ENCODE measurements at places on chromosomes 5 and 9.

DNA sequence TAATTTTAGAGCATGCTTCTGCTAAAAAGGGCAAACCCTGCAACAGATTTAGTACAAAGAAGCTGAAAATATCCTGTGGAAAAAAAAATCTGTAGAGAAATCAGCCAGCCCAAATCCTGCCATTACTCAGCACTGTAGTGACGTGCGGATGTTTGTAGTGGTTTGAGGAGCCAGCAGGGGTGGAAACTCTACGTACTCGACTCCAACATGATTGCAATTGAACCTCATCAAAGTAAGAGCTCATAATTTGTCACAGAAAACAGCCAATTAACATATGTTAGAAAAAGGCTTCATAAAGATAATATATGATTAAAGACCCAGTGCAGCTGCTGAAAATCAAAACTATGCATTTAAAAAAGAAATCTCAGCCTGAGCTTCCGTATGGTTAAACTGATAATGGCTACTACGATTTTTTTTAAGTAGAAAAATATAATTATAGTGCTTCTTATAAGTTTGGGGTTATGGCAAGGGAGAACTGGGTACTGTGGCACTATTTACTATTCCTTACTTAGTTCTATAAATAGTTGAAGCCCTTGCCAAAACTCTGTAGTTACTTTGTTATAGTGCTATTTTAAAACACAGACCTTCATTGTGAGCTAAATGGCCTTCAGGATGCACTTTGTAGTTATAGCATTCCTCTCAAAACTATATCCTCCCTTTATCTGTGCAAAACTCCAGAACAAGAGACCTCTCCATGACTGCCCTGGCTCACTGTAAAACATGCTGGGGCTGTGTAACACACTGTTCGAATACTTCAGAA, 49.4 kb downstream of the MEF2C start:
- DNase-seq = no peak

DNA sequence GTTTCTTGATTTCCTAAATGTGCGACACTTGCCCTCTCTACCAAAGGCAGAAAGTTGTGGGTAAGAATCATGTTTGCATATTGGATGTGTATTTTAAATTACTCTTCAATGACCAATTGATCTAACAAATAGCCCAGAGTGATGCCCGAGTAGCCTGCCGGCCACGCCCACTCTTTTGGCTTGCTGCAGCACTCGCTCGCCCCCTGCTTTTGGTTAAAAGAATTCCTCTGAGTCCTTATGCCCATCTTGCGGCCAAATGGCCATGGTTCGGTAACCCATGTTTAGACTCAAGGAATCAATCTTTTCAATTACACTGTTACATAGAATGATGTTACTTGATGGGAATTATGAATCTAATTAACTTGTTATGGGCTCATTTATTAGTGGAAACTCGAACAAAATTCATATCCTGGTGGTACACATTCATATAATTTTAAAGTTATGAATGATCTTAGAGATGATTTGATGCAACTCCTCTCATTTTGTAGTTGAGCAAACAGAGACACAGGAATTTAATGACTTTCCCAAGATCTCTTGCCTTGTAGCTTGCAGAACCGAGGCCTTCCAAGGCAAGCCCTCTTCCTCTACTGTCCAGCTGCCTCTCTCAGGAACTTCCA, 36.5 kb downstream of the PPIC start:
- peak; percentile 9 for DNase-seq

DNA sequence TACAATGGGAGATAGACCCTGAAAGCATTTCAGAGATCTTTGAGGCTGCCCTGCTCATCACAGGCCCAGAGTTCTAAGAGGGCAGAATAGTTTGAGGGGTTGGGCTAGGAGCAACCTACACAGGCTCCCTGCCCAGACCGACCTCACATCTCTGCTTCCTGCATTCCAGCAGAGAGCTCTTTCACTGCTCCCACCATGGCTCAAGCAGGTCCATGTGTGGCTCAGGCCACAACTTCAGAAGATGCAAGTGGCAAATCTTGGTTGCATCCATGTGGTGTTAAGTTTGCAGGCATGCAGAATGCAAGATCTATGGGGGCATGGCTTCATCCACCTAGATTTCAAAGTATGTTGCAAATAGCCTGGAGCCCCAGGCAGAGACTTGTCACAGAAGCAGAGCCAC, 39.0 kb downstream of the GDA start:
- no peak for DNase-seq

- no peak for DNase-seq
Observed at GRCh38 chr5:92560698-92561401, 1020.2 kb downstream of the NR2F1-AS1 start.

- no peak for DNase-seq
Observed at GRCh38 chr9:74500584-74500924, 3.4 kb downstream of the RORB start.

GRCh38 chr5:97100476-97100875, 41.9 kb downstream of the LIX1 start:
- no peak for DNase-seq

DNA sequence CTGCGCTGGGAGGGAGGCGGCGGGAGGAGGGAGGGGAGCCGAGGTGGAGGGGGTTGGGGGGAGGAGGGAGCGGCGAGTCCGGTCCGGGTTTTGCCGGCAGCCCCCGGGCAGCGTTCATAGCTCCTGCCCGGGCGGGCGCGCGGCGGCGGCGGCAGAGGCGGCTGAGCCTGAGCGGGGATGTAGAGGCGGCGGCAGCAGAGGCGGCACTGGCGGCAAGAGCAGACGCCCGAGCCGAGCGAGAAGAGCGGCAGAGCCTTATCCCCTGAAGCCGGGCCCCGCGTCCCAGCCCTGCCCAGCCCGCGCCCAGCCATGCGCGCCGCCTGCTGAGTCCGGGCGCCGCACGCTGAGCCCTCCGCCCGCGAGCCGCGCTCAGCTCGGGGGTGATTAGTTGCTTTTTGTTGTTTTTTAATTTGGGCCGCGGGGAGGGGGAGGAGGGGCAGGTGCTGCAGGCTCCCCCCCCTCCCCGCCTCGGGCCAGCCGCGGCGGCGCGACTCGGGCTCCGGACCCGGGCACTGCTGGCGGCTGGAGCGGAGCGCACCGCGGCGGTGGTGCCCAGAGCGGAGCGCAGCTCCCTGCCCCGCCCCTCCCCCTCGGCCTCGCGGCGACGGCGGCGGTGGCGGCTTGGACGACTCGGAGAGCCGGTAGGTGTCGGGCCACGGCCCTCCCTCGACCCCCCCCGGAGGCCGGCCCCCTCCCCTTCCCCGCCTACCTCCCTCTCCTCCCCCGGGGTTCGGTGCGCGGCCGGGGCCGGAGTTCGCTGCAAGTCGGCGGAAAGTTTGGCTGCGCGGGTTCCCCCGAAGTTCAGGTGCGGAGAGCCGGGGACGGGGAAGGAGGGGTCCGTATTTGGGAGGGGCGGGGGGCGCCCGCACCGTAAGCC, at the start of gene CXXC5:
TSS of gene CXXC5 (plus strand) at position 145 of the 877 bp plus-strand sequence. CDS start 32,175 bp downstream, outside the sequence.
- no peak for DNase-seq

- no peak for DNase-seq
Observed at GRCh38 chr5:4027088-4027734, 431.6 kb downstream of the IRX1 start.

DNA sequence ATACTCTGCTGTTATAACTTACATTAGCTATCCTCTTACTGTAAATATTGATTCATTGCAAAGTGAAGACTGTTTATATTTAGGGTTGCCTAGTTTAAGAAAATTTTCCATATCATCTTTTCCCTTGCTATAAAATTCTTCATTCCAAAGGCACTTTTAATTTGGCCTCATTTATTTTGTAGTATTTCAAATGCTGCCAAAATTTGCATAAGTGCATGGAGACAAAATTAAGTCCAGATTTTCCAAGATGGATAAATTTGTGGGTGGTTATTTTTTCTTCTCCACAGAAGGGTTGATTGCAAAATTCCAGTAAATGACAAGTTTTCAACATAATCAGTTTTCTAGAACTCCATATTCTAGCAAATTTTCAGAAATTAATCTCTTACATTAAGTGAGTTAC, 141.5 kb upstream of the MTAP start:
- no peak for DNase-seq

- DNase-seq = no peak
Observed at GRCh38 chr5:35056686-35057085, 8.9 kb upstream of the AGXT2 start.

DNA sequence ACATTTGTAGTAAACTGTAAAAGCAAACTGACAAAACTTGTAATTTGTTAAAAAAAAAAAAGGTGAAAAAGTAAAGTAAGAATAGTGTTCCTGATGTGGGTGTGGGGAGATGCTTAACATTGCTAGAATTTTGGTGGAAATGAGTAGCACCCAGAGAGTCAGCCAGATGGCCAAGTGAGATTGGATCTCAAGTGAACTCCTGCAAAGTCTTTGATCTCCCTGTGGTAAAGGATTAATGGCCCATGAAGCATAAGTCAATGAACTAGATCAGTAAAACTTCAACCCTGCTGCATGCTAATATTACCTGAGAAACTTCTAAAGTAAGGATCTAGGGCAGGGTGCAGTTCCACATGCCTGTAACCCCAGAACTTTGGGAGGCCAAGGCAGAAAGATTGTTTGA, 19.0 kb upstream of the FAM169A start:
- no peak for DNase-seq

DNA sequence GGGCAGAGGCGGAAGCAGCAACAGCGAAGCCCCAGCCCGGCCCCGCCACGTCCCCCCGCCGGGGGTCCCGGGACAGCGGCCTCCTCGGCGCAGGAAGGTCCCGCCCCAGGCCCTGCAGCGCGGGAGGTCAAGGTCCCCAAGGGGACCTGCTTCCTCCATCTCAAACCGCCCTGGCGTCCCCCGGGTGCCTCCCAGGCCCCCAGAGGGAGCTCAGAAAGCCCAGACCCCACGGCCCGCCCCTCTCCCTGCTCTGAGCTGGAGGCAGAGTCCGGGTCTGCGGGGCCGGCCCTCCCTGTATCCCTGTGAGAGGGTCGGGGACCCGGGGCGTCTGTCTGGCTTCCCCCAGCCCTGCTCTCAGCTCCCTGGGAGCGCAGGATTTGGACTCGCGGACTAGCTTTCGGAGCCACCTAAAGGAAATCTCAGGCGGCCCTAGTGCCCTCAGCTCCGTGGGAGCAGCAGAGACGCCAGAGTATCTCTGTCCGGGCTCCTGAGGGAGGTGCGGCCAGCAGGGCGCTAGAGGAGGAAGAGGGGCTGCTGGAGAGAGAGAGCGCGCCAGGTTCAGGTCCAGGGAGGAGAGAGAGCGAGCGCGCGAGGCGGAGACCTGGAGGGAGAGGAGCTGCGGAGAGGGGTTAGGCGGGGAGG, 30.7 kb downstream of the EXOC3 start:
- no peak for DNase-seq

GRCh38 chr5:76305269-76305668, 97.8 kb upstream of the IQGAP2 start:
- DNase-seq = no peak

GRCh38 chr5:69326365-69326764, 6.2 kb downstream of the CCDC125 start:
- DNase-seq = no peak

- peak; percentile 64 for DNase-seq
Observed at GRCh38 chr5:56816546-56817081, 1.3 kb downstream of the MAP3K1 start.

- DNase-seq = no peak
Observed at GRCh38 chr9:32706004-32706724, 70.7 kb upstream of the TAF1L start.

DNA sequence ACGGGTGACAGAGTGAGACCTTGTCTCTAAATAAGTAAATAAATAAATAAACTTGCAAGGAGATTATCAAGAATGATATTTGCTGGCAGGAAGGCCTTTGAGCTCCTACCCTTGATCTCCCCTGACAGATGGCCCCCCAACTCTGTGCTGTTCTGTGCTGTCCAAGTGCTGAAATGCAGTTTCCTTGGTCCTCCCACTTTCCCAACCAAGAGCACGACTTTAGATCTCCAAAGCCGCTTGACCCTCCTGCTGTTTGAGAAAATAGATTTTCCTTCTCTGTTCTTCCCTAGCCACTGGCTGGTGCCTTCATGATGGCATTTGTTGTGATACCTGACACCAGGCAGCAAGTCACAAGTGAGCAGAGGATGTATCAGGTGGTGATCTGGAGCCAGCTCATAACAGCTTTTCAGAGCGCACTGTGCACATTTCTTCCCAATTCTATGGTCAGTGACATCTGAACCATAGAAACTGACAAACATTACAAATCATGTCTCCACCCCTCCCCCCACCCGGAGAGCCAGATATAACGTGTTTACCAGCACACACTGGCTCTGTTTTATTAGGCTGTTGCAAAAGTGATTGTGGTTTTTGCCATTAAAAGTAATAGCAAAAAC, 80.0 kb upstream of the PUM3 start:
- DNase-seq = peak; percentile 63

DNA sequence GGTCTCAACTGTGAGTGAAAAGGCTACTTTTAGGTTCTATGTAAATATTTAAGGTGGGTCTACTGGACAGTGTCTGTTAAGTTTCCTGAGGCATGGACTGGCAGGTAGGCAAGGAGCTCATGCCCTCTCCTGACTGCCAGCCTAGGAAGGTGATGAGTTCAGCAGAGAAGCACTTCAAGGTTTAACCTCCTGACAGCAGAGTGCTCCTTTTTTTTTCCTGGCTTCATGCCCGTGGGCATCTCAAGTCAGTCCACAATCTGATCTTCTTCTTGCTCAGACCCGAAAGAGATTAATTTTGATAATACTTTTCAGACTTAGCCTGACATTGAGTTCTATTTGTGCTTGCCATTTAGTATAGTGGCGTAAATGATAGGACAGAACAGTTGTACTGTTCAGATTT, 241.9 kb upstream of the NREP start:
- DNase-seq = no peak

DNA sequence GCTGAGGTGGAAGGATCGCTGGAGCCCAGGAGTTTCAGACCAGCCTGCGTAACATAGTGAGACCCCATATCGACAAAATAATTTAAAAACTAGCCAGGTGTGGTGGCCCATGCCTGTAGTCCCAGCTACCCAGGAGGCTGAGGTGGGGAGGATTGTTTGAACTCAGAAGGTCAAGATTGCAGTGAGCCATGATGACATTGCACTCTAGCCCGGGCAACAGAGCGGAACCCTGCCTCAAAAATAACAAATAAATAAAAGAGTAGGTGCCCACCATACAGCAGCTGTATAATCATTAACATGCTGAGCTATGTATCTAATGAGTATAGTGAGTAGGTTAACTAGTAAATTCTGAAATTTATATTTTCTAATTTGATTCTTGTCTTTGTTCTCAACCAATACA, 11.0 kb upstream of the ATP6V0E1 start:
- DNase-seq = no peak

DNA sequence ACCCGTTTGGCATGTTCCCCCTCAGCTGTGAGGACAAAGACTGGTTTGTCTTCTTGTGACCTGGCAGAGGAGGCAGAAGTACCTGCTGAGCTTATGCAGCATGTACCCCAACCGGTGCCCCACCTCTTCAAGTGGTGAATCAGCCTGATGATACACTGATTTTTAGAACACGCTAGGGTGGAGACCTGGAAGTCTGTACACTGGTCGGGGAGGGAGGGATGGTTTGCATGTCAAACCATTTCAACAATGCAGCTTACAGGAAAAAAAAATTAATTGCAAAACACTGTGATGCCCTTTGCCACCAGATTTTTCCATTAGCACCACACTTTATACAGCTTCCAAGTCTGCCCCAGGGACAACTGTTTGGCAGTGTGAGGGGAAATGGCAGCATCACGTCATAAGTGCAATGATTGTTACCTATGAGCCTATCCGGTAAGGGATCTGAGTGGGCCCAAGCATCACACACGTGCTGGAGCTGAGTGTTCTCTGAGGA, 155.1 kb upstream of the DMRT1 start:
- no peak for DNase-seq

Data from NK-92 treated with Interleukin-12 subunit alpha and Interleukin-12 subunit beta, amount 100 ng/mL, for 24 hours (cell line).